ENCODE measurements at places on chromosomes 5 and 9. TPM values are rescaled to one million over a fixed set of nuclear protein-coding genes. Genes with fewer than 3 reads are reported as not detected.

RXFP3 gene
- not detected for total RNA-seq

ECM2 gene
- 1.00 TPM for total RNA-seq

DOCK8 gene
- 0.89 TPM for total RNA-seq

SLC36A2 gene
- total RNA-seq = not detected

ABO gene
- total RNA-seq = not detected

FOXD4 gene
- not detected for total RNA-seq

LCN2 gene
- not detected for total RNA-seq

MPDZ gene
- 50.7 TPM for total RNA-seq

HMGCS1 gene
- total RNA-seq = 340 TPM

IL13 gene
- not detected for total RNA-seq

PDGFRB gene
- total RNA-seq = 160 TPM

SPATA9 gene
- total RNA-seq = 0.22 TPM

SCGB3A2 gene
- not detected for total RNA-seq

GOLPH3 gene
- total RNA-seq = 105 TPM

CLIC3 gene
- total RNA-seq = 0.55 TPM

AGXT2 gene
- total RNA-seq = not detected

IFNK gene
- 0.12 TPM for total RNA-seq

MAP1B gene
- total RNA-seq = 215 TPM

EIF4E1B gene
- total RNA-seq = not detected

LHX6 gene
- under 0.01 TPM for total RNA-seq

Data from uterine smooth muscle cell (primary cell).